ENCODE measurements at places on chromosomes 3 and 15.
A peak's percentile ranks its signal among the peaks of the same experiment; 100 is the strongest.

GRCh38 chr3:38836561-38836960 is 20.5 kb upstream of the SCN10A start:
- no peak for DNase-seq
- H3K27ac ChIP-seq, result 0 out of 2 replicates have a peak overlapping the region, but pooled peaks have one; percentile 3
- no peaks in the 10 kb centered on the region for H3K27me3 ChIP-seq
- H3K4me1 ChIP-seq, result peaks cover 23% of the 10 kb centered on the region

GRCh38 chr3:9691636-9692035 is 12.0 kb upstream of the CPNE9 start:
- H3K27ac ChIP-seq, result no peak overlapping the region
- H3K36me3 ChIP-seq, result peaks cover 62% of the 10 kb centered on the region
- DNase-seq, result no peak
- H3K4me3 ChIP-seq, result no peak overlapping the region
- H3K4me1 ChIP-seq, result no peaks in the 10 kb centered on the region

- H3K27ac ChIP-seq, result no peak overlapping the region
- H3K27me3 ChIP-seq, result peaks cover 2% of the 10 kb centered on the region
These were observed 30.8 kb upstream of the BHLHE40 start for GRCh38 chr3:4948395-4948794.

DNA sequence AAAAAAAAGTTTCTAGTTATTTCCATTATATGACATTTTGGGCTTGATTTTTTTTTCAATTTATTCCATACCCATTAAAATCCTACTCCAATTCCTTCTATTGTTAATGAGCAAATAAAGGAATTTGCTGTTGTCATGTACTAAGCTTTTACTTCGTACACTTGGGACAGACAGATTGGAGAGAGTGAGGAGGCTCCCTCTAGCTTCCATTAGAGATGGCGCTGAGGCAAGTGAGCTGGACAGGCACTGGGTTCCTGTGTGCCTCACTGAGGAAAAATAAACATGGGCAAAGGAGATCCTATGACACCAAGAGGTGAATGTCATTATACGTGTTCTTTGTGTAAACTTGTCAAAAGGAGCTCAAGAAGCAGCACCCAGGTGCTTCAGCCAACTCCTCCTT is 441.1 kb upstream of the MDFIC2 start:
- H3K4me3 ChIP-seq, result no peak overlapping the region
- H3K27ac ChIP-seq, result no peak overlapping the region
- no peaks in the 10 kb centered on the region for H3K36me3 ChIP-seq
- H3K27me3 ChIP-seq, result no peaks in the 10 kb centered on the region
- peaks cover 2% of the 10 kb centered on the region for H3K4me1 ChIP-seq
- DNase-seq, result no peak

GRCh38 chr3:138948371-138949001 is 1.5 kb downstream of the FOXL2NB start:
- H3K36me3 ChIP-seq, result no peaks in the 10 kb centered on the region
- no peak overlapping the region for H3K4me3 ChIP-seq
- H3K27ac ChIP-seq, result no peak overlapping the region
- H3K27me3 ChIP-seq, result peaks cover 89% of the 10 kb centered on the region
- no peak for DNase-seq

GRCh38 chr3:141710888-141711616 is 27.0 kb upstream of the RNF7 start:
- DNase-seq, result peak; percentile 94
- H3K4me1 ChIP-seq, result peaks cover 14% of the 10 kb centered on the region
- H3K27ac ChIP-seq, result peak overlapping the region; percentile 42
- no peaks in the 10 kb centered on the region for H3K27me3 ChIP-seq
- H3K4me3 ChIP-seq, result no peak overlapping the region
